ENCODE measurements at places on chromosomes 13 and 19.
A peak's percentile ranks its signal among the peaks of the same experiment; 100 is the strongest.

DNA sequence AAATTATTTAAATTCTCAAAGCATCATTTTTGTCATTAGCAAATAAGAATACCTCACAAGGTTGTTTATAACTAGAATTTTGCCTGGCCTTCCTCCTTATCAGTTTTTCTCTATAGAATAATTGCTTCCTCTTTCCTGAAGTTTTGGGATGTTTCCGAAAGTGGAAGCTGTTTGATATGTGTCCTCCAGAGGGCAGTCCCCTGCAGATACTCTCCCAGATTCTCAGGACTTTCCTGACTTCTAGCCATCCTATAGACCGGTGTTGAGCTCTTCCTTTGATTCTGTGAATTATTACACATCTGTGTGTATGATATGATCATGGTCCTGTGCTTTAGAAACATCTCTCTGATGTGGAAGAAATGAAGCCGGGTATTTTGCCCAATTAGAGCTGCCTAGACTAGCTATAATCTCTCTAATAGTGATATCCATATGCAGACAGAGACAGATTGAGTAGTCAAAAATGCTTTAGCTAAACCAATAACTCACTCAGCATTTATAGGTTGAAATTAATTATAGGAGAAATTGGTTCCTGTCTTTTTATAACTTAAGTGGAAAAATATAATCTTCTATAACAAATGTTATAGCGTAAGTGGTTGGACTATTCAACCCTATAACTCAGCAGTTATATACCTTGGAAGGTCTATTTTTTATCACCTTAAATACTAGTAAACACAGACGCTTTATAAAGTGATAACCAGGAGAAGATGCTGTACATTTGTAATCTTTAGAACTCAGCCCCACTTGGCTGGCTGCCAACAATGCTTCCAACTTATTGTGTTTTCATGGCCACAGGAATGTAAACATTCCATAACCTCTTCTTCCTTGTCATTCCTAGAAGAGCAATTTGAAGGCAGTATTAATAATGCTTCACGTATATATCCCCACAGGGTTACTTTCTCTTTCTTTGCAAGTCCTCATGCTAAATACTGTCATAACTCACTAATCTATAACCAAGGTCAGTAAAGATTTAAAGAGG lies 201.0 kb upstream of the RXFP2 start:
- H3K27ac ChIP-seq, result no peak overlapping the region
- H3K27me3 ChIP-seq, result peaks cover 5% of the 10 kb centered on the region
- H3K36me3 ChIP-seq, result no peaks in the 10 kb centered on the region
- DNase-seq, result no peak
- no peak overlapping the region for H3K4me3 ChIP-seq

DNA sequence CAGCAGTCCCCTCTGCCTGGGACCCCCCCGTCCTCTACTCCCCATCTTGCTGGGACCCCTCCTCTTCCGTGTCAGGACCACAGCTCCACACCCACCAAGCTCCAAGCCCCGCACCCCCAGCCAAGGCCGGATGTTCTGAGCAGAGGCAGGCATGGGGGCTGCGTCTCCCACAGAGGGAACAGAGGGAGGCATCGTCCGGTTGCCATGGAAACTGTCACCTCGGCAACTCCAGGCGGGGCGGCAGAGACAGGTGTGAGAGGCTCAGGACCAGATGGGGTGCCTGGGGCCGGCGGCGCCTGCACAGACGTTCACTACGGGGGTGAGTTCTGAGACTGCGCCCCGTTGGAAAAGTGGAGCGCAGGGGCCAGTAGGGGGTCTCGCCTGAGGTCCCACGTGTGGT lies 5.4 kb downstream of the RNU6-9 start:
- peaks cover 10% of the 10 kb centered on the region for H3K4me1 ChIP-seq
- H3K27ac ChIP-seq, result peak overlapping the region; percentile 94
- peak; percentile 64 for DNase-seq

- H3K36me3 ChIP-seq, result peaks cover 2% of the 10 kb centered on the region
- no peak overlapping the region for H3K27ac ChIP-seq
- no peak overlapping the region for H3K4me3 ChIP-seq
- H3K4me1 ChIP-seq, result no peaks in the 10 kb centered on the region
- no peaks in the 10 kb centered on the region for H3K27me3 ChIP-seq
These were observed 17.7 kb downstream of the CERS1 start for GRCh38 chr19:18878058-18878797.

GRCh38 chr19:45827459-45828093 lies 12.5 kb upstream of the RSPH6A start:
- no peak overlapping the region for H3K4me3 ChIP-seq
- H3K27me3 ChIP-seq, result no peaks in the 10 kb centered on the region
- H3K36me3 ChIP-seq, result peaks cover 43% of the 10 kb centered on the region
- no peak overlapping the region for H3K27ac ChIP-seq
- no peak for DNase-seq

GRCh38 chr19:55554741-55555152 lies 9.4 kb upstream of the SBK3 start:
- no peaks in the 10 kb centered on the region for H3K36me3 ChIP-seq
- H3K4me3 ChIP-seq, result no peak overlapping the region
- no peak overlapping the region for H3K27ac ChIP-seq
- H3K4me1 ChIP-seq, result no peaks in the 10 kb centered on the region

DNA sequence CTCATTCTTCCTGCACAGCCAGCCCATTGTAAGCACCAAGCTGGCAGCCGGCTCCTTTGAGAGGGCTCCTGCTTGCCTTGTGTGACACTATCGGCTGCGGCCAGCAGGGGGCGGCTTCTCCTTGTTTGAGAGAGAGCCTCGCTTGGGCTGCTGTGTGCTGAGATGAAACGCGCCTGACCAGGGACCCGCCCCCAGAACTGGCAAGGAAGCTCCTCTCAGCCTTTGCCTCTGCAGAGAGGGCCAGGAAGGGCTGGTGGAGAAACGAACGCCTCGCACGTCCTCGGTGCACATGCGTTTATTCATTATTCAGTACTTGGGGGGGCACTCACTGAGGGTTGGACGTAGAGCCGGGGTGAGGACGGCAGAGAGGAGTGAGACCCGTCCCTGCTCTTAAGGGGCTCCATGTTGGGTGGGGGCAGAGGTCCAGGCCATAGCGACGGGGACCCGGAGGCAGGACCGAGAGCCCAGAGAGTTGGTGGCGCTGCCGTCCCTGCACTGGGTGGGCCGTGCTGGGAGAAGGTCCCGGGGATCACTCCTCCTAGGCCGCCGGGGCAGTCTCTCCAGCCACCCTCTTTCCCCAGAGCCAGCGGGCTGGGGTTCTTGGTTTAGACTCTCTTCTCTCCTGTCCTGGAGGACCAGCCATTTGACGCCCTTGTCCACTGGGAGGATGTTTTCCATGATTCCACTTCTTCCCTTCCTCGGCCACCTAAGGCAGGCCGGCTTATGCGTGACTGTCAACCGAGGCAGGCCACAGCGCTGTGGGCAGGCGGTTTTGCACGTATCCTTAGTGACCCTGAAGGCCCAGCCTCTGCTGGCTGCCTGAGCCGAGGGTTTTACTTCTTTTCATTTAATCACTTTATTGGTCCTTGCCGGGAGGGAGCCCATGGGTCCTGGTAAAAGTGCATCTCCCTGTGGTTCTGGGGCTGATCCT lies 174.5 kb downstream of the KATNAL1 start:
- H3K27me3 ChIP-seq, result peaks cover 3% of the 10 kb centered on the region
- H3K27ac ChIP-seq, result no peak overlapping the region
- H3K4me3 ChIP-seq, result peak overlapping the region; percentile 37
- peaks cover 11% of the 10 kb centered on the region for H3K4me1 ChIP-seq
- no peaks in the 10 kb centered on the region for H3K36me3 ChIP-seq

DNA sequence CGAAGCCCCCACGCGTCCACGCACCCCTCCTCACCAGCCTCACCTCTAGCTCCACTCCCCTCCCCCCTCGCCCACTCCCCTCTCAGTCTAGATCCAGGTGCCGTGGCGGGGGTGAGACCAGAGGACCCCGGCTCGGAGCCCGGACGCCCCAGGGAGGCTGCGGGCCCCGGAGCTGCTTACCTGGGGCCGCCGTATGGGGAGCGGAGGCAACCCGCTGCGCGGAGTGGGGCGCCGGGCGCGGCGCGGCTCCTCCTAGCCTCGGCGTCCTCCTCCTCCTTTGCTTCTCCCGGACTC lies 353 bp downstream of the ENOX1 start:
- peaks cover 7% of the 10 kb centered on the region for H3K4me1 ChIP-seq
- no peak overlapping the region for H3K27ac ChIP-seq
- H3K36me3 ChIP-seq, result no peaks in the 10 kb centered on the region
- H3K27me3 ChIP-seq, result peaks cover 10% of the 10 kb centered on the region
- H3K4me3 ChIP-seq, result peak overlapping the region; percentile 73
